ENCODE measurements at places on chromosomes 6 and 20. TPM values are rescaled to one million over a fixed set of nuclear protein-coding genes. Genes with fewer than 3 reads are reported as not detected.

- DNase-seq, result no peak
Measured at GRCh38 chr6:131073577-131073976, 10.5 kb upstream of the EPB41L2 start.

TREML1 gene
- polyA plus RNA-seq, result 1.3 TPM

GRCh38 chr20:59253779-59254319 is 46.6 kb upstream of the EDN3 start:
- no peak for DNase-seq

MUC21 gene
- not detected for polyA plus RNA-seq

DNA sequence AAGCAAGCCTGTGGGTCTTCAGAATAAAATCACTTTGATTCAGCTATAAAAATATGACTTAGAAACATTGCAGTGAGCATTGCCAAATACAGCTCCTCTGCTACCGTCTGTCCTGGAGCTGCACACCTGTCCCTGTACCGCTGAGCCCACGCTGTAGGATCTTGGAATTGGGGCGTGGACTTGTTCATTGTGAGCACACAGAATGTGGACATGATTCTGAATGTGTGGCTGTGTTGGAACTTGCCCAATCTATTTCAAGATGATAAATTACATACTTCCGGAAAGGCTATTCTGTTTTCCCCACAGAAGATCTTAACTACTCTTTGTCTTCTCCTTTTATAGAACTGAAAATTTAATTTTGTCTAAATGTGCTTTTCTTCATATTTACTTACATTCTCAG is 107.3 kb downstream of the UST start:
- no peak for DNase-seq

DNA sequence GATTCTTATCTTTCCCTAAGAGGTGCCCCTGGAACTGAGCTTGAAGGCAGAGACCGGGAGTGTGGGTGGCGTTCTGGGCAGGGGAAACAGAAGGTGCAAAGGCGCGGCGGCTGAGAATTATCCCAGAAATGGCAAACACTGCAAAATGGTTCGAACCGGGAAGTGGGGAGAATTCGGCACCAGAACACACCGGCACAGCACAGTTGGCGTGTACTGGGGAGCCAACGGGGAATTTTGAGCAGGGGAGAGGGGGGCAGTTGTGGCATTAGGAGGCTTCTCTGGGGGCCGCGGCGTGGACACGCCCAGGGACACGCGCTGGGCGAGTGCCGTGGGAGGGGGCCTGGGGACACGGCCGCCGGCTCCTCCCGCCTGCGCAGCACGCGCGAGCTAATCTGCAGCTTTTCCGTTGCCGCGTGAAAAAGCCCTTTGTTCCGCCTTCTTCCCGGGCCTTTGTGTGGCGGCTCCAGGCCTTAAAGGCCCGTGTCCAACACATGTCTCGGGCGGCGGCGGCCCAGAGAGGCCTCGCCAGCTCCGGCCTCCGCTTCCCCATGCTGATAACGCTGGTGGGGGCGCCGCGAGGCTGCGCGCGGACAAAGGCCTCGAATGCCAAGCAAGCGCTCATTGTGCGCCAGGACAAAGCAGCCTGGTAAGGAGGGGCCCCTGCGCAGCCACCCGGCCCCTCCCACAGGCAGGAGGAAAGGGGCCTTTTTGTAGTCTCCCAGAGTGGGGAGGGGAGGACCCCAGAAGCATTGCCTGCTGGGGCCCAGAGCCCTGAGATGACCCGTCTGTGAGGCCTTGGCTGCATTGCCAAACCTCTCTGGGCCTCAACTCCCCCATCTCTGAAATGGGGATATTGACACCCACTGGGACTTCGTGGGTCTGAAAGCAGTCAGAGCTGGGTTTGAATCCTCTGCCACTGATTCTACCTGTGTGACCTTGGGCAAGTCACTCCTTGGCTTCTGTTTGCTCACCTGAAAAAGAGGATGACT is 82.8 kb downstream of the CD40 start:
- DNase-seq, result no peak

DNA sequence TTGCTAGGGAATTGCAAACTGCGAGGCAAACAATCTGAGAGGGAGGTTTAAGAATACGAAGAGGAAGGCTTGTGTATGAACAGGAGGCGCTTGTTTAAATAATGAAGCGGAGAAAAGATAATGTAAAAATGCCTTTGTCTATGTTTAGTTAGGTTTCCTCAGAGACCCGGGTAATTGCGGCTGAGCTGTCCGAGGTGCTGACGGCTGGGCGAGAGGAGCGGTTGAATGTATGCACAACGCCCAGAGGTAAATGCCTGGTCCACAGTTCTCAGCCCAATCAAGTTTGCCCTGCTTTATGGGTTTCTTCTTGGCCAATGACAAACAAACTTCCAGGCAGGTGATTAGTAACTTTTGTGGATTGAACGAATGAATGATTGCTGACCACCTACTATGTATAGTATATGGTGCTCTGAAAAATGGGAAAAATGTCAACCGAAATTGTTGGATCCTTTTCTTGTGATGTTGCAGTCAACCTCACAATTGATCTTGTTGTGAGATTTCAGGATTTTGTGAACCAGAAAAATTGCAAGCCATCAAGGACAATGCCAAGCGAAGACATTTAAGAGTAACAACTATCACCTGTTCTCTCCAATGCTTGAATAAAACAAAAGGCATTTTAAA is 38.3 kb upstream of the SLC32A1 start:
- peak; percentile 72 for DNase-seq

GRCh38 chr20:23582293-23582692 is 14.0 kb upstream of the CST9L start:
- DNase-seq, result no peak

DNA sequence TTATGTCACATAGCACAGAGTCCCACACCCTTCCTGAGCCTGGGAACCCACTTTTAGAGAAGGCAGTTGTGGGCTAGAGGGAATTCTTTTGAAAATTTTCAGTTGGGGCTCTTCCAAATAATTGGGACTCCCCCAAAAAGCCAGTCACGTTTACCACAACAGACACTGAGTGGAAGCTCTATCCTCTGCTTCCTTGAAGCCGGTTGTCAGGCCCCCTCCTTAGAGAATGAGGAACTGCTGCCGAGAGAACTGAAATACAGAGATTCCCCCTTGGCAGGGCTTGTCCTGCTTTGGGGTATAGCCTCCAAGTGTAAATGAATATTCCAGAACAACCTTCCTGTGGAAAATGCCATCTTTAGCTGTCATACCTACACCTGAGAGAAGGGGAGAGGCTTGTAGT is 2.7 kb upstream of the JAG1 start:
- no peak for DNase-seq

DNA sequence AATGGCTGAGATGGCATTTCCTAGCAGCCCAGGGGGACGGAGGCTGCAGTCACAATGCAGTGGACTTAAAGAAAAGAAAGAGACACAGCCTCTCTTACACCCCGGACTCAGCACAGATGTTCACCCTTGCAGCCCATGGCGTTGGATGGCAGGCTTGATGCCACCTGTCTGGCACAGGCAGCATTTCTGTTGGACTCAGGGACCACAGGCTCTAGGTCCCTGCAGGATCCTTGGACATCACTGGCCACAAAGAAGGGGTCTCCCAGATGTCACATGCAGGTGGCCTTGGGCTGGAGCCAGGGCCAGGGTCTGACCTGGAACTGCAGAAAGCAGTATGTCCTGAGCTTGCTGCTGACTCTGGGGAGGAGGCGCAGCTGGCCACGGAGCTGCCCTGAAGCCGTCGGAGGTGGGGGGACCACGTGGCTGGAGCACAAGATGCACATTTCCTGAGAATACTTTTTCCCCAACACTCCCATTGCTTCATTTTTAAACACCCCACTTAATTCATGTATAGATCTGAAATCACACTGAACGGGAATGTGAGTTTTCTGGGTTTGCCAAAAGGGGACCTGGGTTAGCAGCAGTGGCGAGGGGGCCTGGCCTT is 102.3 kb upstream of the SULF2 start:
- no peak for DNase-seq

- no peak for DNase-seq
Measured at GRCh38 chr6:54320871-54321270, 12.6 kb downstream of the TINAG start.

C2 gene
- 4.1 TPM for polyA plus RNA-seq

C6orf52 gene
- polyA plus RNA-seq, result 2.6 TPM

RSPH9 gene
- polyA plus RNA-seq, result 1.5 TPM

DNA sequence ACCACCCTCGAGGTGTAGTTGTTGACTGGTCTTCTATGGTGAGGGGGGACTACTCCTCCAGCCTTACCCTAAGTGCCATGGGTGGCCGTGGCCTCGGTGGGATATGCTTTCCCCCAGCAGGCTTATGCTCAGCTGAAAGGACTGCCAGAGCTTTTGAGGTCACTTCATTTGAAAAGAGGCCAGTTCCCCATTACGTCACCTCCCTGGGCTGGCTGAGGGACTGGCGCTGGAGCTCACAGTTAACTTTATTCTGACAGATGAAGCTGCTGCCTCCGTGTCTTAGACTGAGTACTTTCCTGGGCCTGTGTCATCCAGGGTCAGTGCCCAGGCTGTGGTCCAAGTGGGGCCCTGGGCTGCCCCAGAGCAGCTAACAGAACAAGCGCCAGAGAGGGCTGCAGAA is 42.8 kb upstream of the PCMTD2 start:
- DNase-seq, result no peak

- DNase-seq, result peak; percentile 47
Measured at GRCh38 chr6:146028252-146028795, 538 bp upstream of the GRM1 start.

- no peak for DNase-seq
Measured at GRCh38 chr6:143620447-143620846, 57.3 kb upstream of the PHACTR2 start.

EZR gene
- 236 TPM for polyA plus RNA-seq

HLA-DRB5 gene
- polyA plus RNA-seq, result 12.2 TPM

DNA sequence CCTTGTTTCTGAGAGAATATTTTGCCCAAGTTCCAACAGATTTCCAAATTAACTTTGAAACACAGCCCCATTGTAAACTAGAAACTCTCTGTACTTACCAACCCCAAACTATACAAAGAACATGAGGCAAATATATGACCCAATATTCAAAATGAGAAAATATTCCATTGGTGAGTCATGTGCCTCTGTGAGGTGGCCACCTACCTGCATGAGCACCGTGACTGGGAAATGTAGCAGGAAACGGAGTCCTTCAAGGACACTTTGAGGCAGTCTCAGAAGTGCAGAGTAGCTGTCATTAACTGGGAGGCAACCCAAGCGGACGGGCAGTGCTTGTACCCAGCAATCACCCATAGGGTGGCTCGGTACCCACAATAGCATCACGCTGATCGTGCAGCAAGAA is 335.5 kb upstream of the NOX3 start:
- no peak for DNase-seq

SMLR1 gene
- 1.9 TPM for polyA plus RNA-seq

GRCh38 chr20:37919389-37920040 is 16.6 kb downstream of the VSTM2L start:
- DNase-seq, result no peak

ALDH5A1 gene
- 33.4 TPM for polyA plus RNA-seq

DNA sequence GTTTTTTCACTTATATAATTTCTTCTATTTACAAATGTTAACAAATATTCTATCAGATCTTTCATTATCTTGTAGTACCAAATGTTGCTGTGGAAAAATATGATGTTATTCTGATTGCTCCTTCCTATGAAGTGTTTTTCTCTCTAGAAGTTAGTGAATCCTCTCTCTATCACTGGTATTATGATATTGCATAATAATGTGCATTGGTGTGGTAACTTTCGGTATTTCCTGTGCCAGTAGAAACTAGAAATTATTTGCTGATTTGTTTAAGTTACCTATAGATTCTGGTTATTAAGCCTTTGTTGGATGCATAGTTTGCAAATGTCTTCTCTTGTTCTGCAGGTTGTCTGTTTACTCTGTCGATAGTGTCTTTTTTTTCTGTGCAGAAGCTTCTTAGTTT is 342.5 kb downstream of the CENPW start:
- DNase-seq, result no peak

DNA sequence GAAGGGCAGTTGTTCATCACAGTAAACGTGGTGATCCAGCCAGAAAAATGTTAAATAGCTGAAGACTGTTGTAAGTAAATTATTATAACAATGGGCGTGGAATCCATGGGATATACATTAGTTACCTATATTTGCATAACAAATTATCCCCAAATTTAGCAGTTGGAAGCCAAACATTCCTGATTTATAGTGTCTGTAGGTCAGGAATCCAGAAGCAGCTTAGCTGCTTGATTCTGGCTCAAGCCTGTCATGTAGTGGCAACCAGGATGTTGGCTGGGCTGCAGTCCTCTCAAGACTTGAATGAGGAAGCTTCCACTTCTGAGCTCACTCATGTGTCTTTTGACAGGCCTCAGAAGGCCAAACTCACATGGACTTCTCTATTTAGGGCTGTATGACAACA is 6.9 kb upstream of the ADGRB3 start:
- DNase-seq, result no peak

- DNase-seq, result no peak
Measured at GRCh38 chr6:56927538-56928453, 27.1 kb upstream of the BEND6 start.

Measured in left renal cortex interstitium (tissue), 4 donors.